H1 (cell line): ENCODE measurements at places on chromosomes 5 and 9. TPM values are rescaled to one million over a fixed set of nuclear protein-coding genes. Genes with fewer than 3 reads are reported as not detected.

Gene HSPB3
- not detected in 2 replicates for total RNA-seq

Gene IL9
- total RNA-seq: not detected in 2 replicates

Gene RNF44
- total RNA-seq: 164 and 178 TPM in 2 replicates

Gene PCDHA12
- total RNA-seq: 9.3 and 10.6 TPM in 2 replicates

Gene SH3TC2
- 0.77 and 0.80 TPM in 2 replicates for total RNA-seq
